ENCODE measurements at places on chromosomes 6 and 20.

DNA sequence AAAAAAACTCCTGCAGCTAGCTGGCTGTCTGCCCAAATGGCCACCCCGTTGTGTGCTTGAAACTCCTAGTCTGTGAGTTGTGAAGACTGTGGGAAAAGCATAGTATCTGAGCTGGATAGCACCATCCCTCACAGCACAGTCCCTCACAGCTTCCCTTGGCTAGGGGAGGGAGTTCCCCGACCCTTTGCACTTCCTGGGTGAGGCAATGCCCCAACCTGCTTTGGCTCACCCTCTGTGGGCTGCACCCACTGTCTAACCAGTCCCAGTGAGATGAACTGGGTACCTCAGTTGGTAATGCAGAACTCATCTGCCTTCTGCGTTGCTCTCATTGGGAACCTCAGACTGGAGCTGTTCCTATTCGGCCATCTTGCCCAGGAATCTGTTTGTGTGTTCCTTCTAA is 260.6 kb upstream of the STXBP5 start:
- peak; percentile 19 for DNase-seq

GRCh38 chr6:153162172-153162571 is 31.1 kb upstream of the RGS17 start:
- no peak for DNase-seq

GRCh38 chr20:25992146-25992545 is 295.5 kb upstream of the ZNF337 start:
- no peak for DNase-seq

- no peak for DNase-seq
Measured at GRCh38 chr20:59451066-59451630, 150.7 kb downstream of the EDN3 start.

- peak; percentile 13 for DNase-seq
Measured at GRCh38 chr20:63701329-63702035, 5.0 kb downstream of the TNFRSF6B start.

DNA sequence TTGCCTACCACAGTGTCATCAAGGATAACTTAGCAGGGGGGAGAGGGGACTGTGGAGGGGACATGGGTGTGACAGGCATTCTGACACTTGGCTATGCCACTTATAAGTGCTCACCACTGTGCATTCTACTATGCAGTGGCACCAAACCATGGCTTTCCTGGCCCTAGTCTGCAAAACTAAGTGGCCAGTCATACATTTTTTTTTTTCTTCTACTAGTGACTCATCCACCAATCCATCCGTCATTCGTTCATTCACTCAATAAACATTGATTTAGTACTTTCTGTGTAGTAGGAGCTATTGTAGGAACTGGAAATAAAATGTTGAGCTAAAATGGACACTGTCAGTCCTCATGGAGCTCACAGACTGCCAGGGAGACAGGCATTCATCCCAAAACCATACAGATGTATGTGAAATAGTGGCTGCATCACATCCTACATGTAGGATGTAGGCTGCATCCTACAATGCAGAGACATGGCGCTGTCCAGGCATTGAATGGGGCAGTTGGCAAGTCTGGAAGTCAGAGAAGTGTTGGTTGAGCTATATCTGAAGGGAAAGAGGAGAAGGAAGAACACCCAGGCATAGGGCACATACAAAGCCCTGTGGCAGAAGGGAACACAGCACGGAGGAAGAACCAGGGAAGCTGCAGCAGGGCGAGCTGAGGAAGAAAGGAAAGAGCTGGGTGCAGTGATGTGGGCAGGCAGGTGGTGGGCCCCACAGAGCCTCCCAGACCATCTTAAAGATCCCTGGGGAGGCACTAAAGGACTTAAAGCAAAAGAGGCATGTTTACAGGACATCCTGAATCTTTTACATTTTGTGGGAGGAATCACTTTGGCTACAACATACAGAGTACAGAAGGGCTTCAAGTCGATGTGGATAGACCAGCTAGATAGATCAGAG is 224.4 kb downstream of the UST start:
- no peak for DNase-seq

DNA sequence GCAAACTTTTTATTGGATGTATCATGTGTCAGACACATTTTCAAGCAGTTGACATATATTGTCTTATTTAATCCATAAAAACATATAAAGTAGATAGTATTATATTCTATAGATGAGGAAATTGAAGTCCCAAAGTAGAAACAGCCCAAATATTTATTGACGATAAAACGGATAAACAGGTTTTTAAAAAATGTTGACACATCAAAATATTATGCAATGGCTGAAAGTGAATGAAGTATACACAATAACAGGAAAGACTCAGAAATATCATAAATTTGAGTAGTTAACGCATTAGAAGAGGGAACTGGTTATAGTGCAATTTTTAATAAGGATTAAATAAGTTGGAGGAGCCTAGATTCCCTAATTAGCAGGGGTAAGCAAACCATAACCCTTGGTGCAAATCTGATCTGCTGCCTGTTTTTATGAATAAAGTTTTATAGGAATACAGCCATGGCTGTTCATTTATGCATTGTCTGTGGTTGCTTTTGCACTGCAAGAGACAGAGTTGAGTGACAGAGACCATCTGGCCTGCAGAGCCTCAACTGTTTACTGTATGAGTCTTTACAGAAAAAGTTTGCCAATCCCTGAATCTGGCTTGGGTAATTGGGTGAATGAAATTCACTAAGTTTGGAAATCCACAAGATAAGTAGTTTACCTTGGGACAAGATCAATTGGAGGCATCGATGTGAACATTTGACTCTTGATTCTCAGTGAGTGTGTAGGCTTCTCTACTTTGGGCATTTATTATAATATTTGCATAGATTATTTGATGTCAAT is 50.6 kb upstream of the EXOC2 start:
- no peak for DNase-seq

- no peak for DNase-seq
Measured at GRCh38 chr20:58112017-58112781, 116.3 kb downstream of the ANKRD60 start.

DNA sequence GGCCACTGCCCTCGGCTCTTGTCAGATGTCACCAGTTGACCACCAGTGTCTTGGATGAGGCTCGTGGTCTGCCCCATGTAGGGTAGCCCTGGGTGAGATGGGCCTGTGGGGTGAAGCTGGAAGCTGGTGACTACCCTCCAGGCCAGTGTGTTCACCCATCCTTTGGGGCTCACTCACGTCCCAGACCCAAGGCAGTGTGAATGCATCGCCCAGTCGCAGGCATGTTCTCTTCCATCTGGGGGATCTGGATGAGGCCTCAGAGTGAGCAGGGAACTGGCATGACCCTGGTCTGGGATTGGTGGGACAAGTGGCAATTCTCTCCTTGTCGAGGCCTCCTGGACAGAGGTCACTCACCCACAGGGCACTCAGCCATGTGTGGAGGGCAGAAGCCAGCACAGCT is 120.1 kb upstream of the PHACTR3 start:
- no peak for DNase-seq

DNA sequence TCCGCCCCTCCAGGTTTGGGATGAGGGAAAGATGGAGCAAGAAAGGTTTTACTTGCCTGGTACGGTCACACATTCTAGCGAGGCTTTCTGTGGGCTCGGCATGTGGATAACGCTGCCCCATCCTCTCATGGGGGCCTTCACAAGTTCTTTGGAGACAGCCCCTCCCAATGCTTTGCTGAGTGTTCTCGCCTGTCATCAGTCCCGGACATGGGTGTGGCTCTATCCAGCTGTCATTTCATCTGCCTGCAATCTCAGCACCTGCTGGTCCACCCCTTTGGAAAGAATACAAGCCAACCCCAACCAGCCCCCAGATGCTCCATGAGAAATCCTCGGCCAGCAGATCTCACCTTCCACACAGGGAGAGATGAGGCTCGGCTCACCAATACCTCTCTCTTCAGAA is 30.3 kb upstream of the MDGA1 start:
- DNase-seq, result no peak

DNA sequence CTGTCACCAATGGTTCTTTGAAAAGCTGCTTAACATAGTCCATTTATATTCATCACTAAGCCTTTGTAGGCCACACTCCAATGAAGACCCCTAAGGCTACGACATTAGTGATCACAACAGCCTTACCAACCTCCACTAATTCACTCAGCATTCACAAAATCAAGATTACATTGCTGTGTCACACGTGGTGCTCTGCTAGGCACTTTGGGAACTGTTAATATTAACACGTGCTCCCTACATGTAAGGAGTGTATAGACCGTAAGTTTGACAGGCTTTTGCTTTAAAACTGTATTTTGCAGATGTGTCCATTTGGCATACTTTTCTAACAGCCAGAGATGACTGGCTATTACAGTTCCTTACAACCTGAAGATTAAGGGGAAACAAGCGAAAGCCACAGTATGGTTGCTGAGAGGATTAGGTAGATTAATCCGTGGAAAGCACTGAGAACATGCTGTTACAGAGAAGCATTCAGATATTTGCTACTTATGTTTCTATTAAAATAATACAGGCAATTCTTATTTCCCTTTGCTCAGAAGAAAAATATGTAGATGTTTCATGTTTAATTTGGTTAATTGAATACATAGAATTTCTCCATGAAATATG is 69.7 kb downstream of the SAMD3 start:
- no peak for DNase-seq

DNA sequence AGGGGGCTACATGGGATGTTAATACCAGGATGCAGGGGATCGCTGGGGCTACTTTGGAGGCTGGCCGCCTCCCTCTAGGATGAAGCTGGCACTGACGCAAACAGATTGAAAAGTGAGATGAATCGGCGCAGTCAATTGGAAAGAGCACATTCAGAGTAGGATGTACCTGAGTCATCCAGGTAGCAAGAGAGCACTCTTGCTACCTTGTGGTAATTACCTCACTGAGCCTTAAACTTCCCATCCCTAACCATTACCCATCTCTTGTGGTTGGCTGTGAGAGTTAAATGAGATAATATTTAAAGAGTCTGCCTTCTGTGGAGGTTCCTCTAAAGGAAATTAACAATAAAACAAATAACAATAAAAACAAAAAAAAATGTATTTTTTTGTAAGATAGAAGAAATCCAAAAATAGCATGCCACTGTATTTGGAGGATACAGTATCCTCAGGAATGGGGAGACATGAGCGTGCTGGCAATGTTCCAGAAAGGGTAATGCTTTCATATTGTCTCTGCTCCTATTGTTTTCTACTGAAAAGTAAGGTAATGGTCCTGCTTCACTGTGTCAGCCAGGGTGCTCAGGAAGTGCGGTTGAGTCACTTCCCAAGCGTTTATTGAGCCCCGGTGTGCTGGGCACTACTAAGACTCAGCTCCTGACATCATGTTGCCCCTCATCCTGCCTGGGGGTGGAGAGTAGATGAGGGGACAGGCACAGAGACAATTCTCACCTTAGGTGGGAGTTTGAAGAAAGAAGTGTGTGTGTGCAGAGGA is 301.1 kb downstream of the EYA4 start:
- peak; percentile 10 for DNase-seq

- no peak for DNase-seq
Measured at GRCh38 chr6:108556866-108557493, 3.7 kb upstream of the FOXO3 start.

DNA sequence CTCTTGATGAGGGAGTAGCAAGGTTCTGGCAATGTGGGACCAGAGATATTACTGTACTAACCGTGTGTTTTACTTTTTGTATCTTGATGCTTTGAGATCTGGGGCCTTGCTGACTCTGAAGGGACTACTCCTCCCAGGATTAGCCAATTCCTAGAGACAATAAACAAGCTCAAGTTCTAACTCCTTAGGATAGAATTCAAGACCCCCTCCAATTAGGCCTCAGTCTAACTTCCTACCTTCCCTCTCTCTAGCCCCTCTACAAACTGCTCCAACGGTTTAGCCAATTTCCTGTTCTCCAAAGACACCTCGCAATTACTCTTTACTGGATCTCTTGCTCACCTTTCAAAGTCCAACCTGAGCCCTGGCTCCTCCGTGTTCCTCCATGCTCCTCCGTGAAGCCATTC is 158.7 kb upstream of the JARID2 start:
- no peak for DNase-seq

GRCh38 chr6:125639466-125640020 is 109.9 kb upstream of the HEY2 start:
- DNase-seq, result no peak

DNA sequence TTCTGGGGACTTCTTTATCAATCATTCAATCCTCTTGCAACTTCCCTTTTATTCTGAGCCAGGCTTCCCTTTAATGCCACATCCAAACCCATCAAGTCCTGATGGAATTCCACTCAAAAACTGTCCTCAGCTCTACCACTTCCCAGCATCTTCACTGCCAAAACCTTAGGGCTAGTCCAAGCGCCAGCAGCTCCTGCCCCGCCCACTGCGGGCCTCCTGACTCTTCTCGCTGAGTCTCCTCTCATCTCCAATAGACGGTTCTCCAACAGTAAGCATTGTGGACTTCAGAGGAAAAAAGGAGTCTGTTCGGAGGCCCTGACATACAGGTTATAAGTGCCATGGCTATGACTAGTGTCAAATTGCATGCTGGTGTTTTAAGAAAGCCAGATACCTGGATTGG is 38.7 kb upstream of the CNKSR3 start:
- DNase-seq, result no peak

DNA sequence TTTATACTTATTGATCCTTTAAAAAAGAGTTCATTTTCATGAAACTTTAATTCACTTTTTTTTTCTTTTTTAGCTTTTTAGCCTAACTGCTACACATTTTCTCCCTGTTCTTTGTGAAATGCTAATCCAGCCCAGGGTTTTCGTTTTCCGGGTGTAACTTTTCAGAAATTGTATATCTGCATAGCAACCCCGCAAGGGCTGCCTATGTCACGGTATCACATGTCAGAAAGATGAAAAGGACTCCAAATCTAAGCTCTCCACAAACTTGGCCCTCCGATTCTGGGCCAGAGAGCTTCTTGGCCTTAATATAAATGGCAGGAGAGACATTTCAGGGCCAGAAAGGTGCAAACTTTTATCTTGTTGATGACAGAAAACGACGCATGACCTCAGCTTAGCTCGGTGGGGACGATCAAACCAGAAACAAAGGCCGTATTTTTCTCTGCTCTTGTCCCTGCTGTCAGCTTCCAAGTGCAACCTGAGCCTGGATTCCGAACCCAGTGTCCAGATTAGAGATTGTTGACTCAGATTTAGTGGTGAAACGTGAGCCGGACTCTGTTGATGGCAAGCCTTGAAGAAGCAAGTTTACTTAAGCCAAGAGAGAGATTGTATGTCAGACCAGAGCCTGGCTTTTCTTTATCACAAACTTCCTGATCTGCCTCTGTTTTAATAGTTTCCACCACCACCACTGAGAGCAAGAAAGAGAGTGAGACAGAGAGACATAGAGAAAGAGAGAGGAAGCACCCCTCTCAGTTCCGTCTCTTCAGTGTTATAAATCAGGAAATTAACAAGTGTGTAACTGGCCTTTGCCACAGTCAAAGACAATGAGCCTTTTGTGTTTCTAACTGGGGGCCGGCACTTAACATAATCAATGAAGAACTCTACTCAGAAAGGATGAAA is 157.8 kb downstream of the SCML4 start:
- no peak for DNase-seq

Measured in activated CD4-positive, alpha-beta T cell treated with anti-CD3 and anti-CD28 coated beads for 36 hours (primary cell).